ENCODE measurements at places on chromosomes 1 and 21.

GRCh38 chr1:111191496-111191895, 8.9 kb downstream of the DENND2D start:
- no peak for DNase-seq

GRCh38 chr1:40929155-40929554, 50.3 kb upstream of the CTPS1 start:
- DNase-seq = no peak

GRCh38 chr1:58477390-58477789, 69.1 kb downstream of the OMA1 start:
- no peak for DNase-seq

DNA sequence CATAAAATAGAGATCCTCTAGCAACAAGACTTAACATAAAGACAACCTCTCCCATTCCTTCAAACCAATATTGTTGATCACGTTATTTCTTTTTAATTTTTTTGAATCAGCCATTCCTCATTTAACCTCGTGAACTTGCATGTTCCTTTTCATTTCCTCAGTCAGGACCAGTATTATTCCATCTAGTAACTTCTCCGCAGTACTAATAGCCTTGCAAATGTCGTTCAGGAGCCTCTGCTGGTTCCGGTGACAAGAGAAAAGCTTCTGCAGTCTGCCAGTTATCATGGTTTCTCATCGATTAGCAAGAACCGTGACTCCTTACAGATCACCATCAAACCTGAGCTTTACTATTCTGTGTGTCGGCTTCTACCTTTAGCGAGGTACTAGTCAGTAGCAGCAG, 3.0 kb downstream of the APP start:
- no peak for DNase-seq

- DNase-seq = no peak
Observed at GRCh38 chr1:10724052-10724494, 72.4 kb downstream of the CASZ1 start.

DNA sequence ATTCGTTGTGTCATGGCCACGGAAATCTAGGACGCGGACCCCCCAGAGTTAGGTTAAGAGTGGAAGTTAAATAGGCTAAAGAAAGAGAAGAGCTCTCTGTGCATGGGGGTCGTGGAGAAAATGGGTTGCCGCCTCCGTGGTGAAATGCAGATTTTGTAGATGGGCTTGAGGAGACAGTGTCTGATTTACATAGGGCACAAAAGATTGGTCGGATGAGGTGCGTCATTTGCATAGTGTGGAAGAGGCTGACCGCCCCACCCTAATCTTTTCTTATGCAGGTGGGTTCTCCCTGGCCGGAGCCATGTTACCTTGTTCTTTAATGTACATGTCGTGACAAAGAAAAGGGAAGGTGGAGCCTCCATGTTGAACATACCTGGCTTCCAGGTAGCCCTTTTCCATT, 14.3 kb upstream of the SLC5A9 start:
- no peak for DNase-seq

DNA sequence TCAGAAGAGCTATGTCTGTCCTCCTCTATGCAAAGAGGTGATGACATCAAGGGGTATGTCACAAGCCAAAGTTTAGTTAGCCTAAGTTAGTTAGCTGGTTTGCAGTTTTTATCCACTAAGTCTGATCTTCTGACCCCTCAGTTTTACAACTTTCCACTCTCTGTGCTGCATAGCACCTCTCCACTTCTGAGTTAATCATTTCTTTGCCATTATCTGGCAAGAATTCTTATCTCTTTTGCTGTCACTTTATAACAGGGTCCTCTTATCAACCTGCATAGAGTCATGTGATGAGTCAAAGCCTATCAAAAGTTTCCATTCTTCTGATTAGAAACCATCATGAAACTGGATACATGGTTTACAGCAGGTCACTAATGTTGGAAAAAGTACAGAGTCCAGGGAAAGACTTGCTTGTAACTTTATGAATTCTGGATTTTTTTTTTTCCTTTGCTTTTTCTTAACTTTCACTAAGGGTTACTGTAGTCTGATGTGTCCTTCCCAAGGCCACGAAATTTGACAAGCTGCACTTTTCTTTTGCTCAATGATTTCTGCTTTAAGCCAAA, at the start of gene NR5A2:
Gene NR5A2 (plus strand): TSS at position 447 of the 560 bp plus-strand sequence. CDS start 138 bp downstream, outside the sequence.
- DNase-seq = no peak

- DNase-seq = no peak
Observed at GRCh38 chr1:89130716-89131115, 4.8 kb upstream of the GBP2 start.

GRCh38 chr1:210257698-210258529, 25.3 kb downstream of the SERTAD4 start:
- no peak for DNase-seq

GRCh38 chr1:176801514-176802020, 338.6 kb downstream of the PAPPA2 start:
- DNase-seq = no peak

DNA sequence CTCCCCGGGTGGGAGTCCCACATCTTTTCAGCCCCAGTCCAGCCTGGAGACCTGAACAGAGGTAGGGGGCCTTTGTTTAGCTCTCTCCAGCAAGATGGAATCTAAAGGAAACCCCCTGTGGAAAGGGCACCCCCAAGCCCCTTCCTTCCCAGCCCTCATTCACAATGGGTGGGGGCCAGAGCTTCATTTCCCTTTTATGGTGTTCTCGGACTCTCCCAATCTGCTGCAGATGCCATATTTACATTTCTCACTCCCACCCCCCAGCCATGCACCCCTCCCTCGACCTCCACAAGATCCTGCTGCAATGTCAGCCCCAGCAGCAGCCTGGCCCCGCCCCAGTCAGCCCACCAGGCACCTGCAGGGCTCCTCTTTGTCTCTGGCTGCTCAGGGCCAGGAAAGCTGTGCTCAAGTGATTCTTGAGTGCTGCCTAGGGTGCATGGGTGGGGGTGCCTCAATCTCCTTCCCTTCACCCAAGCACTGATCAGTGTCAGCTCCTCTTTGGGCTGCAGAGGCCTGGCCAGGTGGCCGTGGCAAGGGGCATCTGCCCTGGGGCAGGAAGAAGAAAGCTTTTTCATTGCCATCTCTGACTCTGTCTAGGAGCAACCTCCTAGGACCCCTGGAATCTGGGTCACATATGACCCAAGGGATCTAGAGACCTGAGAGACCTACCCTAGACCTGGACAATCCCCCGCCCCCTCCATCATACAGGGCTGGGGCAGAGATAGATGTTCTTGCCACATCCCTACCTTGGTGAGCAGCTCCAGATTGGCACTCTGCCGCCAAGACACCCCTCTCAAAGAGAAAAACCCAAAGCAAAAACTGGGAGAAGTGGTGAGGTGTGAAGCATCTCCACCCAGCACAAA, 1.7 kb downstream of the KIF21B start:
- no peak for DNase-seq

DNA sequence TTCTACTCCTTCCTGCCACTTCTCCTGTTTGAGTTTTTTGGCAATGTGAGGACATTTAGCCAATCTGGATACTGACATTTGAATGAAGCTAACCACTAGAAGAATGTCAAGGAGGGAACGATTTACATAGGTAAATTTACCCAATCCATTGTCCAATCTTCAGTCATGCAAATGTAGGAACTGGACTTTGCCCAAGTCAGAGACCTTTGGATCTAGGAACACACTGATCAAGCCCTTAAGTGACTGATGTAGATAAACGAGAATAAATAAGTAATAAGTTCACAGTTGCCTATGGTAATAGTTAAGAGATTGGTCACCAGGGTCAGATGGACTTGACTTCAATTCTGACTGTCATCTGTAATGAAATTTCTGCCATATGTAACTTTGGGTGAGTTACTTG, 177.6 kb downstream of the FGGY start:
- DNase-seq = no peak

DNA sequence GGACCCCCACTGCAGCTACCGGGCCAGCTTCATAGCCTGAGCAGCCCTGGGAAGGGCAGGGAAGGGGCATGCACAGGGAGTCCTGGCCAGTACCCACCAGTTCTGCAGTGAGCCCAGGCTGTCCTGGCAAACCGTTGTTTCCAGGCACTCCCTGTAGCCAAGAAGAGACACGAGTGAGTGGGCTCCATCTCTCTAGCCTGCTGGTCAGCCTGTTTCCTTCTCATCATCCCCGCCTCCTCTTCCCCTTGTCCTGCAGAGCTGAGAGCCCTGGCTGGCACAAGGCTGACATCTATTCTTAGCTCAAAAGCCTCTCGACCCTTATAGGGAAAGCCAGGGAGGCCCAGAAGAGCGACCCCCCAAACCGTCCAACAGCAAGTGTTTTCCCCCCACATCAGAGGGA, 28.7 kb downstream of the COL16A1 start:
- no peak for DNase-seq

GRCh38 chr1:166597516-166597915, 241.8 kb upstream of the POGK start:
- DNase-seq = no peak

GRCh38 chr1:10507111-10507879, 32.5 kb downstream of the PEX14 start:
- DNase-seq = no peak

GRCh38 chr1:239952348-239953308, 139.1 kb upstream of the FMN2 start:
- DNase-seq = no peak

GRCh38 chr1:243499248-243499647, 243.4 kb downstream of the SDCCAG8 start:
- no peak for DNase-seq

DNA sequence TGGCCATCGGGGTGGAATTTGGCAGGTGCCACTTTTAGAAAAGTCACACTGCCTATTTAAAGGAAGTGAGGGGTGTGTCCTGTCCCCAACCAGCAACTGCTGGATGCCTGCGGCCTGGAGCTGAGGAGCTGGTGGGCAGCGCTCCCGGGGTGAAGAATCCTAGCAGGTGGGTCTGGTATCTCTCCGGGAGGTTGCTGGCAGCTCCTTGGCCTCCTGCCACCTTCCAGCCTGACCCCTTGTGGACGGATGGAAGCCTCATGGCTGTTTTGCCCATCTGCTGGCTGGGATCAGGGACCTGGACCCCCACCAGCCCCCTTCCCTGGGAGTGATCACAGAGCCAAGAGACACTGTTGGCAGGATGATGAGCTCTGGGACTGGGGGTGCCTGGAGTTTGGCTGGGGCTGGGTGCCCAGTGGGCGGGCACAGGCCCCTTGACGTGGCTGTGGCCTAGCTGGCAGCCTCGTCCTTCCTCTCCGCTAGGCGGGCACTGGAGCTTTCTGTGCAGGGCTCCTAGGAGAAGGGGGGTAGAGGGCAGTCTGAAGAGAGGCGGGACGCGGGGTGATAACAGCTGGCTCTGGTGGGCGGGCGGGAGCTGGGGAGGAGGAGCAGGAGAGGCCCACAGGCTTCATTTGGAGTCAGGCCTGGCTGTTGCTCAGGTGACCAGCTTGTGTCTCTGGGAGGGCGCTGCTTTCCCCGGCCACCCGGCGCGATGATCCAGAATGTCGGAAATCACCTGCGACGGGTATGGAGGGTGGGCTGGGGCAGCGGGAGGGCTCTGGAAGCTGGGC, at the start of gene ACOT11:
Gene ACOT11 (plus strand): TSS at position 628 of the 788 bp plus-strand sequence. CDS start 82 bp downstream, at position 710.
- DNase-seq = no peak

DNA sequence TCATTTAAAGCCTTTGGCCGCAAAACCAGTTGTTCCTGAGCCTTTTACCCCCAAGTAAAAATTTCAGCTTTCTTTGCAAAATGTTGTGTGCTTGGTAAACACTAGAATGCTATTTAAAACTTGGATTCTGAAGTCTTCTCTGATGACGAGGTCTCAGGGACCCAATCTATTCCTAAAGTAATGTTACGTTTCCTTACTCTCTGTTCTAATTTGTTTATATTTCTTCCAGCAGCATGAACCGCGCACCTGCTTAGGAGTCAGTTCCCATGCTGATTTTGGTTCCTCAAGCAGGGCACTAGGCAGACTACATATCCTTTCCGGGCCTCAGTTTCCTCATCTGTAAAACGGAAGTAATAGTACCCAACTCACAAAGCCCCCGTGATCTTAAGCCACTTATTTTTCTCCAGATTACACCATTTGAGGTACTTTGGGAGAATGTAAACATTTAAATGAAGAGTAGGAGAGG, 969 bp upstream of the ALDH4A1 start:
- DNase-seq = no peak

GRCh38 chr1:8122477-8123407, 96.6 kb upstream of the ERRFI1 start:
- no peak for DNase-seq

DNA sequence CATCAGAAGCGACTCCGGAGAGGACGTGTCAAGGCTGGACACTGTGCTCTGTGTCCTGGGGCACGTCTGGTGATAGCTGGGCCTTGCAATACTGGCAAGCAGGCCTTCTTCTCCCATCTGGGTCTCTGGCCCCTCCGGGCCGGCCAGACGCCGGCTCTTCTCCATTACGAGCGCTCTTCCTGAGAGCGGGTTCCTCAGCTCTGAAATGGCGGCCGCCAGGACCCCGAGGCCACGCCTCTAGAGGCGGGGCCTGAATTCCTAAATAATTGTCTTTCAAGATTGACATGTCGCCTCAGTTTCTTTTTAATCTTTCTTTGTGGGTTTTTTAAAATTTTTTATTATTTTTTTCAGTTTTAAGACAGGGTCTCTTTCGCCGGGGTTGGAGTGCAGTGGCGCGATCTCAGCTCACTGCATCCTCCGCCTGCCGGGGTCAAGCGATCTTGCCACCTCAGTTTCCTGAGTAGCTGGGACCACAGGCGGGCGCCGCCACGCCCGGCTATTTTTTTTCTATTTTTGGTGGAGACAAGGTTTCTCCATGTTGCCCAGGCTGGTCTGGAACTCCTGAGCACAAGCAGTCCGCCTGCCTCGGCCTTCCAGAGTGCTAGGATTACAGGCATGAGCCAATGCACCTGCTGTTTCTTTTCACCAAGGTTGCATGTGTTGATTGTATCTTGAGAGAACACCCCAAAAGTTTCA, 9.2 kb downstream of the RNF2 start:
- DNase-seq = no peak

DNA sequence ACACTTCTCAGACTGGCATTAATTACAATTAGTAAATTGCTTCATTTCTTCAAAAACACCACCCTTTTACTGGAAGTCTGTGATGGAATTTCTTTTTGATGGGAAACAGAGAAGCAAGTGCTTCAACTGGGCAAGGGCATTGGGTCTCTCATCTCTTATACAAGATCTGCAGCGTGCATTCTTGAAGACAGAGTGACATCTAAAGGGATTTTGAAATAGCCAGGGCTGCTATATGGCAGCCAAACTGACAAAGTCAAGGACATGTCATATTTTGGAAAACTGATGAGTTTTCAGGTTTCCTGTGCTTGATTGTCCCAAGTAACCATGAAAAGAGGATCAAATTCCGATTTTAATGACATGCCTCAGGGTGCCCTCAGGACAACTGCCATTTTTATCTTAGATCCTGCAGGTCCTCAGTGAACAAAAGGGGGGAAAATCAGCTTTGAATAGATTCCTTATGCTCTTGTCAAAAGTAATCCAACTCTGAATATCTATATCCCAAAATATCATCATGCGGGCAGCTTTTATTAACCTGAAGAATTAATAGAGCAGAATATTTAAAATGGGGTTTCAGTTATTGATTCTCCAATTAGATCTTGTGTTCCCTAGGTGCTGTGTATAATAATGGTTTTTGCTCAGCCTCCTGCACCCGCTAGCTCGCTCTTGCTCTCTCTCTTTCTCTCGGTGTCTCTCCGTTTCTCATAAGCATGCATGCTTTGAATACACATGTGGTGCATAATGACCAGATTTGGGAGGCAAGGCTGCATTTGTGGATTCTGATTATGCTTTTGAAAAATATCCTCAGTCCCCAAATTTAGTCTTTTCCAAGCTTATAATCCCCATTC, 221.8 kb downstream of the TTLL7 start:
- no peak for DNase-seq

GRCh38 chr21:33902349-33902748, 13.3 kb downstream of the ATP5PO start:
- DNase-seq = no peak
